ENCODE measurements at places on chromosomes 13 and 19.

- DNase-seq = peak; percentile 99
Observed at GRCh38 chr19:58543826-58544590, at the start of gene TRIM28. Gene TRIM28, plus strand, starts transcription at chr19:58544064. Its CDS starts 694 bp downstream, at chr19:58544758.

- DNase-seq = no peak
Observed at GRCh38 chr13:44433863-44434765, 60.5 kb downstream of the SERP2 start.

DNA sequence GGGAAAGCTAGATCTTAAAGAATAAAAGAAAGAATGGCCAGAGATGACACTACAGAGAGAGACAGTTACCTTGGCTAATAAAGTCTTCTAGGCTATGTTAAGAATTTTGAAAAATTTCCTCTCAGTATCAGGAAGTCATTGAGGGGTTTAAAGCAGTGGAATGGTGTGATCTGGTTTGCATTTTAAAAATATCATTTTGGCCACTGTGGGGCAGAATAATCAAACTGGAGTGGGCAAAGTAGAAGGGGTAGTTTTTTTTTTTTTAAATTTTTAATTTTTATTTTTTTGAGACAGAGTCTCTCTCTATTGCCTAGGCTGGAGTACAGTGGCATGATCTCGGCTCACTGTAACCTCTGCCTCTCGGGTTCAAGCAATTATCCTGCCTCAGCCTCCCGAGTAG lies 4.4 kb upstream of the CNMD start:
- no peak for DNase-seq

GRCh38 chr19:44725684-44726083 lies 22.8 kb upstream of the BCL3 start:
- DNase-seq = no peak

DNA sequence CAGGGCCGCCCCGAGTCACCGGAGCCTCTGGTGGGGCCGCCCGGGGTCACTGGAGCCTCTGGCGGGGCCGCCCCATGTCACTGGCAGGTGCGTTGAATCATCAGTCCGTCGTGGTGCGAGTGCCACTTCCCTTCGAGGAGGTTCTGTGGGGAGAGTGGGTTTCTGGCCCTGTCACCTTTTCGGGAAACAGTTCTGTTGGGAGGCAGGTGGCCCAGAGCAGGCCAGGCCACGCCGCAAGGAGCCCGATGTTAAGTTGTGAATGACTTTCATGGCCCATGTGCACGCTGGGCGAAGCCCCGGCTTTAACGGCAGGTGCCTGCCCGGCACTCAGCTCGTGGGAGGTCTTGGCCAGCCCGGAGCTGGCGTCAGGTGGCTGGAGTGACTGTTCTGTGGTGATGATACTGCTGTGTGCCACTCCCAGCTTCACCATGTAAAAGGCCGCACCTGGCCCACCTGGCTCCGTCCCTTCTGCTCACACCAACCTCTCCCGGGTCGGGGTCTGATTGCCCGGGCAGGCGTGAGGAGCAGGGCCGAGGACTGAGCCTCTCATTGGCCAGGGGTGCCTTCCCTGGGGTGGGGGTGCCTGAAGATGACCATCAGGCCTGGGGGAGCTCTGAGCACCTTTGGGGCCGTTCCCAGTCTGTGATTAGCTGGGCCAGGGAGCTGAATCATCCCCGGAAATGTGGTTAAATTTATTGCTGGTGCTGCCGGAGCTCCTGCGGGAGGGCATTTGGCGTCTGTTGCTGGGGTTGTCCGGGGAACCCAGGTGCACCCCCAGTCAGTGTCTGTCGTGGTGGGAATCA lies 29.2 kb downstream of the CSNK1G2 start:
- no peak for DNase-seq

DNA sequence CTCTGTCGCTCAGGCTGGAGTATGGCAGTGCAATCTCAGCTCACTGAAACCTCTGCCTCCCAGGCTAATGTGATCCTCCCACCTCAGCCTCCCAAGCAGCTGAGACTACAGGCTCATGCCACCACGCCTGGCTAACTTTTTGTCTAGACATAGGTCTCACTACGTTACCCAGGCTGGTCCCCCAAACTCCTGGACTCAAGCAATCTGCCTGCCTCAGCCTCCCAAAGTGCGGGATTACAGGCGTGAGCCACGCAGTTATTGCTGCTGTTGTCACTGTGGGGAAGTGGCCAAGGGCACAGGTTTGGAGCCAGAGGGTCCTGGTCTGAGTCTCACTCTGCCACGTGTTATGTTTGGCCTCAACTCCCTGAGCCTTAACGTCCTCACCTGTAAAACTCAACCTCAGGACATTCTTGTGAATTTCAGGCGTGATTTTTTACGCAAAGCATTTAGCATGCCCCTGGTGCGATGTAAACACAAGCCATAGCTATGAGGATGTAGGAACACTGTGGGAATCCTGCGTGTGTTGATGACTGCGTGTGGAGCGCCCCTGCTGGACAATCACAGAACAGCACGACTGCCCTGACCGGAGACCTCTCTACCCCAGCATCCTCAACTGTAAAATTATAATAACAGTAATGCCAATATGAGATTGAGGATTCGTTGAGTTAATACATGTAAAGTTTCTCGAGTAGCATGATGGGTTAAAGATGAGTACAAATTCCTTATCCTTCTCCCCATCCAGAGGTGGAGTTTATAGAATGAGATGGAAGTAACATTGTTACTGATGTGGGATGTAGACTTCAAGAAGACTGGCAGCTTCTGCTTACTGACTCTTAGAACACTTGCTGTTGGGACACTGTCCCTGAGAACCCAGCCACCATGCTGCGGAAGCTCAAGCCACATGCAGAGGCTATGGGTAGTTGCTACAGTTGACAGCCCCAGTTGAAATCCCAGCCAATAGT lies 41.8 kb upstream of the PNMA8B start:
- DNase-seq = no peak

DNA sequence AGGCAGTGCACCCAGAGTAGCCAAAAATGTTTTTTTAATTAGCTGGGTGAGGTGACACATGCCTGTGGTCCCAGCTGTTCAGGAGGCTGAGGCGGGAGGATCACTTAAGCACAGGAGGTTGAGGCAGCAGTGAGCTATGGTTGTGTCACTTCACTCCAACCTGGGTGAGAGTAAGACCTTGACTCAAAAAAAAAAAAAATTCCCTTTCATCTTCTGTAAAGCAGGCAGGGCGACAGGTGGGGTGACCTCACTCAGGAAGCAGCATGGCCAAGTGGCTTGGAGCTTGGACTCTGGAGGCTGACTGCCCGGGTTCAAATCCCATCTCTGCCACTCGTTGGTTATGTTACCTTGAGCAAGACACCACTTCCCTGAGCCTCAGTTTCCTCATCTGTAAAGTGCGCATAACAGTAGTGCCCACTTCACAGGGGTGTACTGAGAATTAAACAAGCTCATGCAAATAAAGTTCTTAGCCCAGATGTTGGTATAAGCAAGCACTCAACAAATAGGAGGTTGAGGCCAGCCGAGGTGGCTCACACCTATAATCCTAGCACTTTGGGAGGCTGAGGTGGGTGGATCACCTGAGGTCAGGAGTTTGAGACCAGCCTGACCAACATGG lies 48.3 kb downstream of the MAP4K1 start:
- DNase-seq = no peak

DNA sequence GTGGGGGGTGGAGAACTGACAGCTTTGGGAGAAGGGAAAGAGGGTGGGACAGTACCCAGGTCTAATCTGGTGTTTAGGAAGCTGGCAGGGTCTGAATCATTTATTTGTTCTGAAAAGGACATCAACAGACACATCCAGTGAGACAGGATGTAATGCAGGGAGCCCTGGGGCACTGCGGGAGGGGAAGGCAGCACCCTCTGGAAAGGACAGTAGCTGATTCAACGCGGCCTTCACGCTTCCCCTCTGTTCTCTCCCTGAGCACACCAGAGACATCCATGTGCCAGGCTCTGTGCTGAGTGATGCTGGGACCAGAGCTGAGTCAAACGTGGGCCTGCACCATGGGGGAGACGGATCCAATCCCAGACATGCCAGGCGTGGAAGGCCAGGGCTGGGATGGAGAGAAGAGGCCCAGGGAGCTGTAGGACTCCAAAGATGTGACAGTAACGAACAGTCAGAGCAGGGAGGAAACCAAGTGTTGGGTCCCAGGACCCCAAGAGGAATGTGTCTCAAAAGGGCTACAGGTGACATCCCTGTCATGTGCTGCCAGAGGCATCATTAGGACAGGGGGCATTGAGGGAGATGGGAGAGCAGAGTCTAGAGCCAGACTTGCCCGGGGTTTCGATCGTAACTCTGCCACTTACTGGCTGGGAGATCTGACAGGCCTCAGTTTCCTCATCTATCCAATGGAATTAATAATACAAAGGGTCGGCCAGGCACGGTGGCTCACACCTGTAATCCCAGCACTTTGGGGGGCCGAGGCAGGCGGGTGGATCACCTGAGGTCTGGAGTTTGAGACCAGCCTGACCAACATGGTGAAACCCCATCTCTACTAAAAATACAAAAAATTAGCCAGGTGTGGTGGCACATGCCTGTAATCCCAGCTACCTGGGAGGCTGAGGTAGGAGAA lies 1.7 kb downstream of the ETFB start:
- DNase-seq = no peak

DNA sequence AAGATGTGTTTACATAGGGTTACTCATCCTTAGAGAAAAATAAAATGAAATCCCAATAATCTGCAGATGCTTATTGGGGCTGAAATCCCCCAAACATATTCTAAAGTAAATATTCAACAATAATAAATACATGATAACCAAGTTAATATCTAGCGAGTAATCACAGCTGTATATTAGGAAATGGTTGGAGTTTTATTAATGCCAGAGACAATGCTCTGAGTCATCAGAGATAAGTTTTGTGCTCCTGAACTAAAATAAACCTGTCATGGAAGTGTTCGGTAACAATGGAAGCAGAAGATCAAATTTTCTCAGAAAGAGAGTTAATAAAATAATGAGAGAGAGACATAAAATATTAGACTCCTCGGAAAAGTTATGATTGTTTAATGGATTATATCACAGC lies 31.4 kb downstream of the FLT1 start:
- DNase-seq = no peak

DNA sequence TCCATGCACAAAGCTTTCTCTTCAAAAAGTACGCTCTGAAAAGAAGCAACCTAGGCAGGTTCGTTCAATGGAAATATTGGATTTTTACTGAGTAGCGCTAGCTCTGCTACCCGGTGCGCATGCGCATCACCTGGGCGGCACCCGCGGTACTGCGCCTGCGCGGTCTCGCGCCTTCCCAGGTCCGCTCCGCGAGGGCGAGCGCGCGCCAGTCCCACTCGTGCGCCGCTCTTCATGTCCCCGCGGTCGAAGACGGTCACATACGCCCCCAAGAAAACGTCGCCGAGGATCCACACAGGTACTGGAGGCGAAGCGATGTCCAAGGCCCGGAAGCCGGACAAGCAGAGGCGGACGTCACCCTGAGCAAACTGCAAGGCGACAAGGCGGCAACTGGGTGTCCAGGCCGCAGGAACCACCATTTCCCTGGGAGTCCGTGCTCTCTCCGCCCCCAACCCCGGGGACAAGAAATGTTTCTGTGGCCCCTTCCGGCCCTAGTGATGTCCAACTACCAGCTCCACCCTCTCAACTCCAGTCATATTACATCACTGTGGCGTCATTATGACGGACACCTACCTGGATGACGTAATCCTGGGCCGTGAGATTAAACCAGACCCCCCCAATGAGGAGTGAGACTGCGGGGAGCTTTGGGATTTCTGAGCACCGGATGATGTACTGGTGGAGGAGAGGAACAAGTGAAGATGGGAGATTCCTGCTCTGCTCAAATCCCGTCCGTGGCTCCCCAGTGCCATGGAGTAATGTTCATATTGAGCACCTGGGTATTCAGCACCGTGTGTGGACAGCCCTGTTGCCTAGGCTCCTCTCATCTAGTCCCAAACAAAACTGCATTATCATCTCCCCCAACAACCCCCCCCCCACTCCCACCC lies 4.8 kb upstream of the KCNC3 start:
- peak; percentile 74 for DNase-seq
